ENCODE measurements at places on chromosomes 5 and 9.

DNA sequence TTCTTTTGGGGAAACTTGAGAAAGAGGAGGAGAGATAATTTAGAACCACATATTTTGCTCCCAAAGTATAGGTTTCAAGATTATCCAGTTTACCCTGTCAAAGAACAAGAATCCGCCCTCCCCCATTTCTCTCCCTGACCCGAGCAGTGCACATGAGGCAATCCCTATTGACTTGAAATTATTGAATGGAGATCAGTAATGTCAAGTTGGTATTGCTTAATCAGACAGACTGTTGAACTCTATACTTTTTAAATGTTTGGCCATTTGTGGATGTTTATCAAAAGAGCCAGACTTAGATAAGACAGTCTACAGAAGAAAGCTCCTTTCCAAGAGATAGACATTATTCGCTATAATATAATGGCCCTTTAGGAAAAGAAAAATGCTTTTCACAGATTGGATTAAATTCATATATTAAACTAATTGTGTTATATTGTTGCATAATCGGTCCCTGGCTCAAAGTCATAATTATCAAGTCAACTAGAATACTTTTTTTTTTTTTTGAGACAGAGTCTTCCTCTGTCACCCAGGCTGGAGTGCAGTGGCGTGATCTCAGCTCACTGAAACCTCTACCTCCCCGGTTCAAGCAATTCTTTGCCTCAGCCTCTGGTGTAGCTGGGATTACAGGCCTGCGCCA lies 5.3 kb downstream of the SLC25A25 start:
- DNase-seq = no peak

DNA sequence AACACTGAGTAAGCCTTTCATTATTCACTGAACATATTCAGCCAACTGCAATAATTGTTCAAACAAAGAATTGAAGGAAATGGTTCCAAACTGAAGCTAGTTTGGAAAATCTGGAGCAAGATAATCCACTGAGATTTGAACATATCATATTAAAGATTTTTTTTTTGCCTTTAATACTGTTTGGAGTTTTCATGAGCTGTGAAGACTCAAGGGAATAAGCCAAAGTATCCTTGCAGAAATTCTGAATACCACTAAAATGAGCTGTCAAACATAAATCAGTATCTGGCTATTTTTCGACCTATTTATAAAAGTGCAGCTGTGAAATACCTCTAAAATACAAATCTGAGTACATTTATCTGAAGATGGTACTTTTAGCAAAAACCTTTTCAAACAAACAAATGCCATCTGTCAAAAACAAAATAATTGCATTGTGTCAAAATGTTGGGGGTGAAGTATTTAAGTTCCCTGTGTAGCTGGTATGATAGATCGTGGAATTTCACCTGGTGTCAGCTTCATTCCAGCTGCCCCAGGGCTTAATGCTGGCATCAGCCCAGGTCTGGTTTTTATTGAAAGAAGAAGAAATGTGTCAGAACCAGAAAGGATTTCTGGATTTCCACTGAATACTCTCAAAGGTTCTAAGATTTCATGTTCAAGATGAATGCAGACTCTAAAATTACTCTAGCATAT lies 149.0 kb upstream of the GRAMD2B start:
- no peak for DNase-seq

DNA sequence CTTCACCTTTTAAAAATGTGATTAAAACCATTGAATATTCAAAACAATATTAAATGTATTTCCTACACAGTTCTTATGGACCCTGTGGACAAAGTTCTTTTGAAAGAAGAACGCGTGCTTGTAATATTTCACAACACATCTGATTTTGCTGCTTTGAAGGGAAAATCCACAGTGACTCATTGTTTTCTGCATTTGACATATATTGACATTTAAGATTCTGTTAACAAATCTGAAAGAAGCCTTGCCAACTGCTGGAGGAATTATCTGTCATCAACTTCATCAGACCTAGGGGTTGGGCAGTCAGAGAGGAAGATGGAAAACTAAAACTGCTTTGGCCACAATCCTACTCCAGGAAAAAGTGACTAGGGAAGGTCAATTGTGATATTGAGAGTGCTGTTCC lies 56.9 kb upstream of the RASEF start:
- no peak for DNase-seq

DNA sequence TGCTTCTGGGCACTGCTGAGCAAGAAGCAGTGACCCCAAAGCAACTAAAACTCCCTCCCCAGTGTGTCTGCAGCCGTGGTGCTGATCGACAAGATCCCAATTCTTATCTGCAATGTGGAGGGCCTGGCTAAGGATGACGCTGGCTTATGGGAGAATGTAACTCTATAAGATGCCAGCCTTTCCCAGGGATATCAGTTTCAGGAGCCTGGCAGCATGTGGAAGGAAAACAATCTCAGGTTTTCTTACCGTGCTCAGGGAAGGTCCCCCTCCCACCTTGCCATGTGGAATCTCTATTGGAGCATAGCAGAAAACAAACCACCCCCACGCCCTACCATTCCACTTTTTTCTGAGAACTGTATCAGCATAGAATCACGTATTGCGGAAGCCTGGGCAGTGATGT lies 87.7 kb upstream of the PTPN3 start:
- no peak for DNase-seq

- DNase-seq = peak; percentile 85
Measured at GRCh38 chr9:20732118-20732517, 48.1 kb downstream of the FOCAD start.

- no peak for DNase-seq
Measured at GRCh38 chr9:130340011-130340410, 74.5 kb downstream of the HMCN2 start.

GRCh38 chr9:78654324-78654723 lies 357.4 kb downstream of the PSAT1 start:
- no peak for DNase-seq

GRCh38 chr5:78560000-78560855 lies 88.3 kb downstream of the LHFPL2 start:
- DNase-seq = no peak

GRCh38 chr5:71483355-71483754 lies 27.9 kb downstream of the BDP1 start:
- peak; percentile 89 for DNase-seq

GRCh38 chr5:90347462-90347861 lies 62.1 kb downstream of the CETN3 start:
- no peak for DNase-seq

DNA sequence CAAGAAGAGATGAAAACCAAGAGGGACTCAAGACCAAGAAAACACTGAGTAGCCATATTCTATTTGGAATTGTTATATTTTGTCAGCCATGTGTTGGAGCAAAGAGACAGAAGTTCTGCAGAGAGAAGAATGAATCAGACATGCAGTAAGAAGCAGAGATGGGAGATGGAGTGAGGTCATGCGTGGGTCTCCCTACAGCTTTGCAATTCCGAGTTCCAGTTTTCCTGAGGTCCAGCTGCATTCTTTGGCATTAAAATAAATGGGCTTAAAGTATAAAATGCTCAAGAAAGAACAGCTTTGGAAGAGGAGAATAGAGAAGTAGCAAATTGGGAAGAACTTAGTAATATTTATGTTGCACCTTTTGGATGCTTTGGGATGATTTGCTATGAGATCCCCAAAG lies 361.6 kb downstream of the NPR3 start:
- DNase-seq = peak; percentile 18

DNA sequence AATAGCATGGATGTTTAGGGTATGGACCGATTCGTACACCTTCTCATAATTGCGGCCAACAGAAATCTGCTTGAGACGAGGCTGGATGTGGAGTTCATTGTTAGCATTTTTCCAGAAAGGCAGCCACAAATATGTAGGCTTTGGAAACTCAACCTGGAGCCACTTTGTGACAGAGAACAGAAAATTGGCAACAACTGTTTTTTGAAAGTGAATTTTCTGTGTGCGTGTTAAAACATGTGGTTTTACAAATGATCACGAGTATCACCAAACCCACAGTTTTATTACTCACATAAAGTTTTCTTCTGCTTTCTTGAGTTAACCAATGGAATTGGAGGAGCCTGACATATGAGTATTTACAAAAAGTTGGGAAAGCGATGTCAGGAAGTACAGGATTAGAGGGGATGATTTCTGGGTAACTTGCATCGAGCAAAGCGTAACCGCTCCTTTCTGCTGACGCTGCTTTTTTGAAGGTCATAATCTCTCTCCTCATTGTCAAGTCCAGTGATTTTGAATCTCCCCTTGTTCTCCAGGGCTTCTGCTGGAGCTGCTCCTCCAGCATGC lies 138.5 kb upstream of the TAF11L2 start:
- DNase-seq = peak; percentile 96

DNA sequence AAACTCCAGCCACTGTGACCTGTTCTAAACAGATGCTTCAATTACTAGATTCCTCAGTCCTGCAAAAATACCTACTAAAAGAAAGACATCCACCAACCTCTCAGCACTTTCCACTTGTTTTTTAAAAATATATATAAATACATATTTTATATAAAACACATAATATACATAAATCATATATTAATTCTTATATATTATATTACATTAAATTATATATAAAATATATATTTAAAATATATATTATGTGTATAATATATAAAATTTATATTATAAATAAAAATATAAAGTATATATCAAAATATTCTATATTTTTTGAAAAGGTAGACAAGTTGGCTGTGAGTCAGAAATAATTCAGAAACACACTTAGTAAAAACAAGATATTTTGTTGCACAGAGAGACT lies 2371.8 kb upstream of the ACO1 start:
- no peak for DNase-seq

DNA sequence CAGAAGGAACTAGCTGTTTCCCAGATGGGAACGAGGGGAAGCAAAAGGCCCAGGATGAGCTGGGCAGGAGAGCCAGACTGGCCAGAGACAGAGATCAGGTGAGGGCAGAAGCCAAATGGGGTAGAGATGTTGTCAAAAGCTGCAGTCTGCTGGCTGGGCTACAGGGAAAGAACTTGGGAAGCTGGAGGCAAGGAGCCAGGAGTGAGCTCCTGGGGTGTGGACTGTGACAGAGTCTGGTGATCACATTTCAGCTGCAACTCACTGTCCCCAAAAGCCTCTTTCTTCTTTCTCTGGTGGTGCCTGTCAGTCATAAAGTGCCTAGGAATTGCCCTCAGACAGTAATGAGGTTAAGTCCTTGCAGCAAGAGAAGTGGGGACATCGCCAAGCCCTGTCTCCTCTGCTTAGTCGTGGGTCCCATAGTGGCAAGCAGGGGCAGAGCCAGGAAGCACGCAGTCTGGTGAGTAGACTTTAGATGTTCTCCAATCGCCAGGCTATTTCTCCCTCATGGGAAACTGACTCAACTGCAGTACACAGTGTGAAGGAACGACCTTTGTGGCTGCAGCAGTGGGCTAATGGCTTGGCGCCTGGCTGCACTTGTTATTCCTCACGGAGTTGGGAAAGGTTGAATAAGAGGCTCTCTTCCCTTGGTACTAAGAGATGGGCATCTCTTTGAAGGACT lies 2.5 kb upstream of the FSD1L start:
- peak; percentile 45 for DNase-seq

DNA sequence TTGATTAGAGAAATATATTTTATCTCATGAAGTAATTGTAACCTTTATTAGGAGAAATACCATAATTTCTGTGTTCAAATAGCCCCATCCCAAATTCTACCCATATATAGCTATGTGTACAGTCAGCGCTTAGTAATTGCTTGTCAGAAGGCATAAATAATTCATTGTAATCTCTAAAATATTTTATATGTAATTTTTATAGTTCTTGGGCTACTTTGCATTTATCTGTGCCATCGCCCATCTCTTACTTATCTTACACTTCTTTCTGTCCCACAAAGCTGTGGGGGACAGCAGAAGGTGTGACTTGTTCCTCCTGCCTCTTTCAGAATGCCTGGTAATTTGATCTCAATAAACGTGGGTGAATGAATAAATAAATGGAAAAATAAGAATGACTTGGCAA lies 5.5 kb downstream of the ADAMTSL1 start:
- no peak for DNase-seq

DNA sequence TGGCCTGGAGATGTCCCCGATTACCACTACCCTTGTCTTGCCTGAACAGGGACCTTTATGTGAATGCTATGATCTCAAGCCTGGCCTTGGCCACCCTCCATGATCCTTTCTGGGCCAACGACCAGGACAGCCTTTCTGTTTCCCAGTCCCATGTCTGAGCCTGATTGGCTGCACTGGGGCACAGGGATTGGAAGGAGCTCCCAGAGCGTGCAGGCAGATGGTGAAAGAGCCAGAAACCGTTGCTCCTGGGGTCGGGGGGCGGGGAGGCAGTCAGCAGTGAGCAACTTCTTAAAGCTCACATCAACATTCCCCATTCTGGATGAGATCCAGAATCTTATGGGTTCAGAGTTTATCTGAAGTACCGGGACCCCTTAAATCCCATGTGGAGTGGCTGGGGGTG lies 84.4 kb downstream of the INSYN2B start:
- no peak for DNase-seq

GRCh38 chr9:16825971-16826625 lies 44.4 kb downstream of the BNC2 start:
- DNase-seq = peak; percentile 88

DNA sequence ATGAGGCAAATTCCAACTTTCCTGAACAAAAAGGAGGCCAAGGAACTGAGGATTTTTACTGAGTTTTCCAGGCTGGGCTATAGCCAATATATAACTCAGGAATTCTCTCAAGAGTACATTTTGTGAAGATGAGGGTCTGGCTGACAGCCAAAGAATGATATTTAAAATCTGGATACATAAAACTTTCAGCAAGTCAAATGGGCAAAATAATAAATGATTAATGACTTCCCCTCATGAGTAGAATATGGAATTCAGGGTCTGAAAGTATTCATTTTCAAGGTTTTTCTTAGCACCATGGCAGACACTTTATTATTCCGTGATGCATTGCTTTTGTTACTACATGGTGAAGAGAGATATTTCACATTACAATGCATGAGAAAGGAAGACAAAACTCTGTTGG lies 7.8 kb downstream of the FAM81B start:
- DNase-seq = no peak

- DNase-seq = no peak
Measured at GRCh38 chr9:89383721-89384300, 65.5 kb downstream of the SECISBP2 start.

- no peak for DNase-seq
Measured at GRCh38 chr5:14118551-14119320, 24.4 kb upstream of the TRIO start.

- DNase-seq = no peak
Measured at GRCh38 chr5:175811589-175811988, 59.8 kb upstream of the CPLX2 start.

DNA sequence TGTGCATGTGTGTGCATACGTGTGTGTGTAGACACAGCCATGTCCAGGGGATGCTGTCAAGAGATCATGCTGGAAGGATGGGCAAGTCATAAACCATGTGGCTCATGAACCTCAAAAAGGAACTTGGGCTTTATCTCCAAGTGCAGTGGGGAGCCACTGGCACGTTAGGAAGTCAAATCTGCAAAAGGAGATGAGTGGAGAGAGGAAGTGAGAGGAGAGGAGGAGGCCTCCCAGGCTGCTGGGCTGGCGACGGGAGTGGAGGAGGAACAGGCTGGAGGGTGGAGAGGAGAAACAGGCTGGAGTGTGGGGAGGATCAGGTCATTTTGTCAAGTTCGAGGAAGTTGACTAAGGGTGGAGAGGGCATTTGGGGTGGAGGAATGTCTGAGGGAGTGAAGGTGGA lies 29.2 kb upstream of the TIFAB start:
- DNase-seq = no peak

GRCh38 chr9:76372336-76372735 lies 21.9 kb downstream of the RFK start:
- no peak for DNase-seq

GRCh38 chr5:95924720-95925377 lies 36.8 kb downstream of the ELL2 start:
- DNase-seq = no peak
